ENCODE measurements at places on chromosomes 2 and 18.
A peak's percentile ranks its signal among the peaks of the same experiment; 100 is the strongest.

DNA sequence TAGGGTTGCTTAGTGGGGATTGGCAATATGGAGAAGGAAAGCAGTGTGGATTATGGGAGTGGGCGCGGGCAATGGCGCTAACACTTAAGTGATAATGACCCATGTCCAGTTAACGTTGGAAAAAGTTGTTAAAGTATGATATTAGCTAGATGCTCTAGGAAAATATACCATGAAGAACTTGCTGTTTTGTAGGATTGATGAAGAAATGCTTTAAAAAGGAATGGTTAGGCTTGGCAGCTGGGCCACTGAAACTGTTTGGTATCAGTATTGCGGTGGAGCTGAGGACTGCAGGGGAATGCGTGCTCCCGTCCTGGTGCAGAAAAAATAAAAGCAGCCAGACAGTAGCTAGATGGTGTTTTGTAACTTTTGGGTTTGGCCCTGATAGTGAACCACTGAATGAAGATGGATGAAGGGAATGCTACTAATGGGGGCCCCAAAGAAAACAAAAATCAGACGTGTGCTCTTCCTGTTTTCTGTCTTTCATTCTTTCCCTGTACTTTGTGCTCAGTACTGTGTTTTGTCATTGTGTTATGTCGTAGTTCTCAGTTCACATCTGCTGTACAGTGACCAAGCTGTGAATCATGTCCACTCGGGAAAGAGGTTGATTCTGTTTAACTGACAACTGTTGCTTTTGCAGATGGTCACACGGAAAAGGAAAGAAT lies 999 bp downstream of the INSIG2 start:
- no peak for DNase-seq
- H3K27ac ChIP-seq: no peak overlapping the region
- H3K4me3 ChIP-seq: peak overlapping the region; percentile 93
- H3K27me3 ChIP-seq: peaks cover 2% of the 10 kb centered on the region
- peaks cover 11% of the 10 kb centered on the region for H3K4me1 ChIP-seq
- H3K36me3 ChIP-seq: peaks cover 3% of the 10 kb centered on the region

- H3K4me1 ChIP-seq: no peaks in the 10 kb centered on the region
- H3K36me3 ChIP-seq: no peaks in the 10 kb centered on the region
- H3K4me3 ChIP-seq: no peak overlapping the region
- DNase-seq: no peak
Observed at GRCh38 chr2:133477616-133477990, 90.7 kb downstream of the NCKAP5 start.

- no peak overlapping the region for H3K27ac ChIP-seq
- DNase-seq: no peak
- no peaks in the 10 kb centered on the region for H3K36me3 ChIP-seq
- no peaks in the 10 kb centered on the region for H3K4me1 ChIP-seq
- H3K4me3 ChIP-seq: no peak overlapping the region
Observed at GRCh38 chr2:228689053-228689452, 507.6 kb upstream of the SPHKAP start.

- no peak overlapping the region for H3K4me3 ChIP-seq
- DNase-seq: no peak
- H3K36me3 ChIP-seq: peaks cover 19% of the 10 kb centered on the region
- H3K27ac ChIP-seq: no peak overlapping the region
- H3K4me1 ChIP-seq: peaks cover 28% of the 10 kb centered on the region
- H3K27me3 ChIP-seq: no peaks in the 10 kb centered on the region
Observed at GRCh38 chr18:79527656-79528315, 132.1 kb downstream of the NFATC1 start.

DNA sequence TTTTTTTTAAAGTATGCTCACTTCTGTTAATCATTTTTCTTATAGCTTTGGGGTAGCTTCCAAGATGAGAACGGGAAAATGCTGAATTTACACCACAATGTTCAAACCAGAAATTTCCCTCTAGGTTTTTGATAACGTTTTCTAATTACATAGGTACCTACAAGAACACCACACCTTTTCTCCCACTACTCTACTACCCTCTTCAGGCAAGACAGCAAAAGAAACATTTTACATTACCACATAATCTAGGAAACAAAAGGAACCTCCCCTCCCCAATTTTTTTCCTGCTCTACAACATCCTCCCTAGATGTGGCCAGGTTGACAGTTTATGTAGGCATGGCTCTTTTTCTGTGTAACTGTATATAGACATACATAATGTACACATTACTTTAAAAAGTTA lies 32.4 kb downstream of the NDUFAF7 start:
- H3K4me3 ChIP-seq: no peak overlapping the region
- H3K4me1 ChIP-seq: peaks cover 20% of the 10 kb centered on the region
- peak overlapping the region; percentile 68 for H3K27ac ChIP-seq
- H3K27me3 ChIP-seq: no peaks in the 10 kb centered on the region
- peaks cover 17% of the 10 kb centered on the region for H3K36me3 ChIP-seq
- no peak for DNase-seq
